ENCODE measurements at places on chromosomes 1 and 21.
A peak's percentile ranks its signal among the peaks of the same experiment; 100 is the strongest.

- no peak for DNase-seq
Measured at GRCh38 chr1:203479646-203480045, 4.0 kb downstream of the PRELP start.

- DNase-seq = no peak
Measured at GRCh38 chr1:91745640-91746373, 140.1 kb downstream of the TGFBR3 start.

DNA sequence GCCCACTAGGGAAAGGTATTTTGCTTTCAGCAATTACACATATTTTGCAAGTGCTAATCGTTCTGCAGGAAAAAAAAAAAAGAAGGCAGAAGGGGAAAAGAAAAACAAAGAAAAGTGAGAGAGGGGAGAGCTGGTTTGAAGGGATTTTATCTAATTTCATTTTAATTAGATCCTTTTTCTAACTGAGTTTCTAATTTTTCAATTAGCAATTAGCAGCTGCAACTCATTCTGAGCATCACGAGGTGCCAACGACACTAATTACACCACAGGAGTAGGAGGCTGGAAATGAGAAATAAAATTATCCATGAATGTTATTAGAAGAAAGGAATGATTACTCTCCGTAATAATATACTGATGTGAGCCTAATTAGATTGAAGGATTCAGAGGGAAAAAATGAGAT is 481.0 kb upstream of the CAMK1G start:
- DNase-seq = no peak

- no peak for DNase-seq
Measured at GRCh38 chr1:204915861-204916495, 45.3 kb downstream of the NFASC start.

DNA sequence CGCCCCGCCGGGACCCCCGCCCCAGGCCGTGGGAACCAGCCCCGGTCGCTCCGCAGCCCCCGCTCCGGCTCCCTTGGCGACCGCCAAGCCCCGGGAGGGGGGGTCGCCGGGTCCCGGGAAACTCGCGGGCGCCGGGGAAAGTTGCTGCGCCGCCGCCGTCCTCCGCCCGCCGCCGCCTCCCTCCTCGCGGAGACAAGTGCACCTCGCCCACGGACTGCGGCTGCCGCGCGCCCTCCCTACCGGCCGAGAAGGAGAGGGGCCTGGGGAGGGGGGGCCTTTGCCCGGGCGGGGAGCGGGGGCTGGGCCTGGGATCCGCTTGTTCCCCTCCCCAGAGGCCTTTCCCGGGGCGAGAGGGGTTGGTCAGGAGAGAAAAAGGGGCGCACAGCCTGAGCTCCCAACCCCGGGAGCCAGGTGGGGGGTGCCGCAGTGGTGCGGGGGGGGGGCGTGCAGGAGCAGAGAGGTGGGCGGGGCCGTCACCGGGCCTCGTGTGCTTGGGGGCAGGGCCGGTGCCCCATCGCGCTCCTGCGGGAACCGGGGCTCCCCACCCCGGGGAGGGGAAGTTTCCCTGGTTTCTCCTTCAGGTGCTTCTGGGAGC is 592 bp downstream of the AGRN start:
- DNase-seq = no peak

DNA sequence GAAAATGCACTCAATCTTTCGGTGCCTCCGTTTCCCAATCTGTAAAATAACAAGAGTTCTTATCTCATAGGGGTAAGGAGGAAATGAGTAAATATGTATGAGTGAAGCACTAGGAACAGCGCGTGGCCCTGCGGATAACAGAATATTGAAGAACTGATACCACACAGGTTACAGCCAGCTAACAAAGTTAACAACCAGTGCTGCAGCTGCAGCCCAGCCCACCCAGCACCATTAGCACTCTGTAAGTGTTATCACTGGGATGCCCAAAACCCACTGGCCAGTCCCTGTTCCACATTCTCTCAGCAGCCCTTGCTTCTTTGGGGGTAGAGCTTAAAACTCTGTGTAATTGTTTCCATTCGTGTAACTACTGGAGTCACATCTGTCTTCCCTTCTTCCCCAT is 89.5 kb downstream of the VWA5B1 start:
- DNase-seq = no peak

- DNase-seq = no peak
Measured at GRCh38 chr21:22885079-22885478, 1886.9 kb downstream of the NCAM2 start.

GRCh38 chr1:221839782-221840395 is 98.0 kb upstream of the DUSP10 start:
- DNase-seq = peak; percentile 76

- DNase-seq = no peak
Measured at GRCh38 chr1:207058878-207059867, 6.1 kb downstream of the PFKFB2 start.

DNA sequence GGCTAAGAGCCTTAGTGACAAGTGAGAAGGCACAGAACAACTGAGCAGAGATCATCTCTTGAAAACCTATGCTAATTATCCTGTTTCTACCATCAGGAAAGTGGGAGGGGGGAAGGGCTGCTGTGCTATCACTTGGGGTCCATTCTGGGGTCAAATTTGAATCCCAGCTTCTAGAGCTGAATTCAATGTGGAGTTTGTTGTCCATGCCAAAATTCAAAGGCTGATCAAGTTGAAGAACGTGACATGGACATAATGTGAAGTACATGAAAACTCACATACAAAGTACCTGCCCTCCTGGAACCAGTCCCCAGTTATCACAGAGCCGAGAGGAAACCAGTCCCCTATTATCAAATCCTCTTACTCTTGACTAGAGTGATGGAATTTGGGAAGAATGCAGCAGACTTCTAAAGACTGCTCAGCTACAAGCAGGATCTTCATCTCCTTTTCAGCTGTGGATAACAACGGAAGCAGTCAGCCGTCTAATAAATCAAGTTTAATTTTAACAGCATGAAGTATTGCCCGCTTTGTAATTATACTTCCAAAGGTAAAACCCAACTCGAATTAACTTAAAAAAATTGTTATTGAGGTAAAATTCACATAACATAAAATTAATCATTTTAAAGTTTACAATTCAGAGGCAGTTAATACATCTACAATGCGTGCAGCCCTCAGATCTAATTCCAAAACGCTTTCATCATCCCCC is 78.3 kb downstream of the SLC45A1 start:
- no peak for DNase-seq
